ENCODE measurements at places on chromosomes 2 and 18.

DNA sequence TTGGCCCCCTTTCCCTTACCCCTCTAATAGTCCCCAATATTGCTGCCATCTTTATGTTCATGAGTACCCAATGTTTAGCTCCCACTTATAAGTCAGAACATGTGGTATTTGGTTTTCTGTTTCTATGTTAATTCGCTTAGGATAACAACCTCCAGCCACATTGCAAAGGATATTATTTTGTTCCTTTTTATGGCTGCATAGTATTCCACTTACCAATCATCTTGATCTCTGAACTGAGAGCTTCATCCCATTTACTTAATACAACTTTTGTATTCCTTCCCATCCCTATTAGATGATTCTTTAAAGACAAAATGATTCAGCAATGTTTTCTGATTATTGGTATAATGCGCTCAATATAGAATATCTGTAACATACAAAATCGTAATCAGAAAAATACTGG, 36.7 kb downstream of the ARL5A start:
- DNase-seq: no peak

GRCh38 chr18:10072671-10073175, 158.9 kb downstream of the VAPA start:
- DNase-seq: no peak

- DNase-seq: no peak
Observed at GRCh38 chr2:174761837-174762236, 2.4 kb downstream of the CHRNA1 start.

GRCh38 chr2:236852100-236852976, 233.4 kb upstream of the COPS8 start:
- no peak for DNase-seq

- DNase-seq: no peak
Observed at GRCh38 chr2:232876161-232876977, 6.3 kb downstream of the SNORC start.

- no peak for DNase-seq
Observed at GRCh38 chr2:224958462-224958857, 83.8 kb downstream of the DOCK10 start.

GRCh38 chr2:218020281-218020680, 17.5 kb upstream of the TNS1 start:
- DNase-seq: no peak

DNA sequence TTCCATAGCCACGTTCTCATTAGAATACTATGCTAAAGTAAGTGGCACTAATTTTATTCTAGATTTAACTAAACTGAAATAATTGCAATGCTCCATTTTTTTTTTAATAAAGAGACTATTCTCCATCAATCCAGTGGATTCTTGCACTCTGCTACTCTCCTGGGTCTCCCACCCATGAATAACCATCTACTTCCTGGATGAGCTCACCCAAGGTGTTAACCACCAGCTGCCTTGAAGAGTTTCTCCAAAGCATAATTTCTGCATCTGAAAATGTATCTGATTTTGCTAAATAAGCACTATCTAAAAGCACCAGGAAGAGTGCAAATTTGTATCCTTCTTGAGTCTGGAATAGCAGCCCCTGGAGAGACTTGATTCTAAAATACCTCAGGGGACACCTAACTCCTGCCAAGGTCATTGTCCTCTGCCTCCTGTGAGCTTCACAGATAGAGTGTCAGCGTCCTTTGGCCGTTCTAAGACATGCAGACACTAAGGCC, 41.6 kb upstream of the SH3BP4 start:
- no peak for DNase-seq

All from iPS DF 6.9 (cell line).